ENCODE measurements at places on chromosomes 2 and 18.

DNA sequence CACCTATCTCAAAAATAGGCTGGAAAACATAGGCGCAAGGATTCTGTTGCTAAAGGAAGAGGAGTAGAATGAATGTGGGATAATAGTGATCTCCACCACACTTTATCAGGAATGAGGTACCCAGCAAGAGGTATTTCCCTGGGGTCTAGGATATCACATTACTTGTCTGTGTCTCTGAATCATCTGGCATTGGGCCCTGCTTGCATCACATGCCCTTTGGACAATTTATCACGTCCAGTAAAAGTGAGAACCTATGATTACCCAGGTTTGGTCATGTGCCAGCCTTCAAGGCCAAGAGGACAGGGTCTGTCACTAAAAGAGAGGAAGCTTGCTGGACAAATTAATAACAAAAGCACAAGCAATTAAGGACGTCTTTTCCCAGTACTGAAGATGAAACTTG, 11.4 kb upstream of the TRAPPC8 start:
- no peak for DNase-seq

- no peak for DNase-seq
Observed at GRCh38 chr18:12574494-12575185, 83.3 kb downstream of the SPIRE1 start.

GRCh38 chr2:142937347-142937746, 59.9 kb downstream of the KYNU start:
- no peak for DNase-seq

DNA sequence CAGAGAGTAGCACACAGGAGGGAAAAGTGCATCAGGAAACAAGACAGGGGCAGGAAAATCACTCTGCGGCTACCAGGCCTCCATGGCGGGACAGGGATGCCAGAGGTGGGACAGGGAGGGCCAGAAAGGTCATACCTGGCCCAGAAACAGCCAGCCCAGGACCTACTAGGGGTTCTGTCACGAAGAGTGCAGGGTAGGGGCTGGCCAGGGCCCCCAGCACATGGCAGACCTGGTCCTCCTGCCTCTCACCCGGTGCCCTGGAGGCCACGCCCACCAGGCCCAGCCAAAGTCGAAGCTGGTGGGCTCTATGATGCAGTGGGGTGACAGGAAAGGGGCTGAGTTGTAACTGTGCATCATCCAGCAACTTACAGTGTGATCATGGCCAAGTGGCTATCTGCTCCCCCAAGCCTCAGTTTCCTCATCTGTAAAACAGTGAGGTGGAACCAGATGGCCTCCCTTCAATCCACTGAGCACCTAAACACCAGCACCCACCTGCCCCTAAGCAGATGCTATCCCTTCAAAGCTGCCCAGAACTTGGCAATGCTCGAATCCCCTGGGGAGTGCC, 10.6 kb downstream of the CYP26B1 start:
- DNase-seq, result no peak

GRCh38 chr18:48616484-48617255, 77.8 kb downstream of the CTIF start:
- DNase-seq, result no peak
